ENCODE measurements at places on chromosomes 6 and 20. TPM values are rescaled to one million over a fixed set of nuclear protein-coding genes. Genes with fewer than 3 reads are reported as not detected.
A peak's percentile ranks its signal among the peaks of the same experiment; 100 is the strongest.

The RBM24 gene
- 194 TPM for total RNA-seq

DNA sequence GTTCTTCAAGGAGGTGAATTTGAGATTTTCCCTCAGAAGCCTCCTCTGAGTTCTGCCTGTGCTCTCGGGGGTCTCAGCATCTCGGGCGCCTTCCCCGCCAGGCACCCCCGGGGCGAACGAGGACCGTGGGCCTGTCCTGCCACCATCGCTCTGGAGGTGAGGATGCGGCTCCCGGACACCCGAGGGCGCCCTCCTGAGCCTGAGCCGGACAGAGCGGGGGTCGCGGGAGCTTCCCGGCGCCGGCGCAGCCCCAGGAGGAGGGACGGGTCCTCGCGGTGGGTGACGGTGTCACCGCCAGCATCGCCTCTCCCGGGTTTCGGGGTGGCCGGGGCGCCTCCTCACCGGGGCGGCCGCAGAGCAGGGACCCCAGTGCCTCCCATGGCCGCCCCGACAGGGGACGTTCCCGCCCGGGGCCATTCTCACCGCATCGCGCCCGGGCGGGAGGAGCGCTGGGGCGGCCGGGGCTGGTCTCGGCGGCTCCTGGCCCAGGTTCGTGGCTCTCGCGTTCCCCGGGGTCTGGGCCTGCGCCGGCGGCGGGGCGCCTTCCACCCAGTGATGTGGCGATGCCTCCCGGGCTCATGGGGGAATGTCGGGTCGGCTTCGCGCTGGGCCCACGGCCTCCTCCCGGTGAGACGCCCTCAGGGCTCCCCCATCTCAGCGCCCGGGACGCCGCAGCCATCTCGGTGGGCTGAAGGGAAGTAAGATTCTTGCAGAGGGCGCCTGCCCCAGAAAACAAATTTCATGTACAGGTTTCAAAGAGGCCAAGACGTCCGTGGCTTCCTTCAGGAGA is 210.5 kb downstream of the ERMARD start:
- peak; percentile 58 for DNase-seq

GRCh38 chr20:53748821-53749421 is 155.3 kb upstream of the ZNF217 start:
- DNase-seq, result no peak

The DNAAF9 gene
- total RNA-seq, result 19.2 TPM

- DNase-seq, result no peak
Observed at GRCh38 chr20:55936209-55936595, 69.1 kb downstream of the CBLN4 start.

DNA sequence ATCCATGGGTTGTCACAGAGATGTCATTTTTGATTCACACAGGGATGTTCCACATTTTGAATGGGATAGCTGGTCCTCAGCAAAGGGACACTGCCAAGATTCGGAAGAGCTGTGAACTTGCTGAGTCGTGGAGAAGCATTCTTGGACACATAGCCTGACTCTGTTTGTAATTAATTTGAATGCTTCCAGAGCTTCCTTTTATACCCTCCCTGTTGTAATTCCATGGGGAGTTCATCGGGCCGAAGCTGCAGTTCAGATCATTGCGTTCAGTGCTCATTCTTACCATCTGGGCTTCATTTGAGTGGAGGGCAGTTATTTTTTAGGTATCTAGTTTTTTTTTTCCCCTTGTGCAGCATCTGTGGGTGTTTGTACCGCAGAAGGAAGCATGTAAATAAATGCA is 126.5 kb downstream of the SLC24A3 start:
- DNase-seq, result no peak

- no peak for DNase-seq
Observed at GRCh38 chr6:56752534-56752933, 109.8 kb upstream of the DST start.

DNA sequence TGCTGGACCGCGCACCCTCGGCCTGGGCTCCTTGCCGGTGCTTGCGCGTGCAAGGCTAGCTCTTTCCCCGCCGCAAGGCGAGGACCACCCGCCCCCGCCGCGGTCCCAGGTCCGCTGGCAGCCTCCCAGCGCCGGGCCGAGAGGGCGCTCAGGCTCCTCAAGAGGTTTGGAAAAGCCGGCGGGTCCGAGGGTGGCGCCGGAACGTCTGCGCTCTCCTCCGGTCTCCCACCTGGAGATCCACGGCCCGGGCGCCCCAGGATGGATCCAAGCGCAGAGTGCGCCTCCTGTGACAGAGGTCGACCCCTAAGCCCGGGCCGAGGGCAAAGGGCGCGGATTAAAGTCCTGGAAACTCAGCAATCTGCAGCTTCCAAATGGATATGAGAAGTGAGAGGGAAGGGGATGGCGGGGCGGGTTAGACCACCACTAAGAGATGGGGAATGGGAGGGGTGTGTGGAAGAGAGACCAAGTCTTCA is 575 bp upstream of the MICAL1 start:
- DNase-seq, result no peak

- no peak for DNase-seq
Observed at GRCh38 chr6:75563032-75563431, 38.6 kb upstream of the SENP6 start.

DNA sequence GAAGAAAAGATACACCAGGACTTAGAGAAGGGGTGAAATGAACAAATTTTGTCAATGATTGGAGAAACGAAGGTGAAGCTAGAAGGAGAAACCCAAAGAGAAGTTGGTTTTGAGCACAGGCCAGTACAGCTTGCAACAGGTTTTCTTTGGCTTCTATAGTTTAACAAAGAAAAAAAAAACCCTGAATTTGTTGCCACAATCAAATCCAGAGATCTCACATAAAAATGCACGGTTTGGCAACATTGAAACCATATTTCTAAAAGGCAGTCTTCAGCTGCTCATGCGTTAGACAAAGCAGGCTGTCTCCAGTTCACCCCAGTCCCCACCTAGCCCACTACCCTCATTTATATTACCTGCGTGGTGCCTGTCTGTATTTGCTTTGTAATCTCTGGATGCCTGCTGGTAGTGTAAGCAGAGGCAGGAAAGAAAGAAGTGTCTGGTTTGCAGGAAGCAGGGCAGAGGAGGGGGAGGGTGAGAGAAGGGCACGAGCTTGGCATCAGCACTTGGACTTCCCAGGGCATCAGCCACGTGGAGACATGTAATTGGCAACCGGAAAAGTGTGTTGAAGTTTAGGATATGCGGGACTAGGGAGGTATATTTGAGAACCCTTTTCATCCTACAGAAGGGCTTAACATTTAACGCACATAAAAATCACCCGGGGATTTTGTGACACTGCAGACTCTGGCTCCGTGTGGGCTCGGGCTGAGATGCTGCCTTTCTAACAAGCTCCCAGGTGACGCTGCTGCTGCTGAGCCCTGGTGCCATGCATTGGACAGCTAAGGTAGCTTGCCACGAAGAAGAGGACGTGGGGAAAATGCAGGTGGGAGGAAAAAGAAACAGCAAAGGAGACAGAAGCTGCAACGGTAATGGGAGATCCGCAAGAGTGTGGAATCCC is 14.4 kb downstream of the PFDN4 start:
- DNase-seq, result no peak

- no peak for DNase-seq
Observed at GRCh38 chr20:23627501-23627900, 10.3 kb downstream of the CST3 start.

The DNMT3B gene
- 0.24 TPM for total RNA-seq

The NRSN1 gene
- total RNA-seq, result not detected

GRCh38 chr6:18363746-18364145 is 23.4 kb upstream of the RNF144B start:
- DNase-seq, result no peak

GRCh38 chr6:47446669-47447330 is 30.8 kb upstream of the CD2AP start:
- no peak for DNase-seq

All from right atrium auricular region (tissue), 2 donors.